ENCODE measurements at places on chromosomes 7 and 10. TPM values are rescaled to one million over a fixed set of nuclear protein-coding genes. Genes with fewer than 3 reads are reported as not detected.

DNA sequence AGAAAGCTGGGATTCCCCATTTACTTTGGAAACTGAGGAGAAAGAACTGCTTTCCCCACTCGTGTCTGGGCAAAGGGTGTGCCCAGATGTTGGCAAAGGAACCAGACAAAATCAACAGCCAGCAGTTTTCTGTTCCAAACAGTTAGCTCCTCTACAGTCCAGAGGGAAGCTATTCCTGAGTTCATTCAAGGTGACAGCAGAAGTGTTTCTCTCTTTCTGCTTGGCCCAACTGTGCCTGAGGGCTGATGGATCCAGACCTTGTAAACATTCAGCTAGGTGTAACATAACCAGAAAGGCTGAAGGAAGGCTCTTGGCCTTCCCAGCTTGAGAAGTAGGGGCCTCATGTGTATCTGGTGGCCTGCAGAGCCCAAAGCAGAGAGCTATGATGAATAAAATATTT lies 7.0 kb upstream of the ALDH18A1 start:
- no peak for DNase-seq

GRCh38 chr7:98024075-98024474 lies 34.1 kb upstream of the OCM2 start:
- no peak for DNase-seq

Gene ANLN
- not detected for polyA plus RNA-seq

DNA sequence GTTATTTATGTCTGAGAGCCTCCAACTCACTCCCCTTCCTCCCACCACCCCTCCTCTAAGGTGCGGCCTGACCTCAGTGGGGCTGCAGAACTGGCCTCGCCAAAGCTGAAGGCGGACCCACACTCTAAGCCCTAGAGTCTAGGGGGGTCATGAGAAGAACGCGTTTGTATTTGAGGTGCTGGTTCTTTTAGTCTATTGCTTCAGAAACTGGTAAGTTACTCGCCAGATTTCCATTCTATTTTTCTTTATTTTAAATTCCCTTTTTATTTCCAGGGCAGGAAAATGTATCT lies 357.5 kb downstream of the DNAJB6 start:
- no peak for DNase-seq

DNA sequence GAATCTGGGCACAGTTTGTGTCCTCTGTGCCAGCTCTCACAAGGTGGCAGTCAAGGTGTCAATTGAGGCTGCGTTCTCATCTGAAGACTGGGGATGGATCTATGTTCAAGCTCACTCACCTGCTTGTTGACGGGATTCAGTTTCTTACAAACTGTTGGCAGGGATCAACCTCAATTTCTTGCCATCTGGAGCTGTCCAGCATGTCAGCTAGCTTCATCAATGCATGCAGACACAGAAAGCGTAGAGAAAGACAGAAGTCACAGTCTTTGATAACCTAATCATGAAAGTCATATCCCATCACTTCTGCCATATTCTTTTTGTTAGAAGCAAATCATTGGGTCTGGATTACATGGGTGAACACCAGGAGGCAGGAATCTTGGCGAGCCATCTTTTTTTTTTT lies 32.0 kb upstream of the WAPL start:
- DNase-seq: no peak

- peak; percentile 23 for DNase-seq
Measured at GRCh38 chr7:16891338-16891737, 9.6 kb upstream of the AGR3 start.

- no peak for DNase-seq
Measured at GRCh38 chr10:86632009-86632800, 22.1 kb upstream of the OPN4 start.

DNA sequence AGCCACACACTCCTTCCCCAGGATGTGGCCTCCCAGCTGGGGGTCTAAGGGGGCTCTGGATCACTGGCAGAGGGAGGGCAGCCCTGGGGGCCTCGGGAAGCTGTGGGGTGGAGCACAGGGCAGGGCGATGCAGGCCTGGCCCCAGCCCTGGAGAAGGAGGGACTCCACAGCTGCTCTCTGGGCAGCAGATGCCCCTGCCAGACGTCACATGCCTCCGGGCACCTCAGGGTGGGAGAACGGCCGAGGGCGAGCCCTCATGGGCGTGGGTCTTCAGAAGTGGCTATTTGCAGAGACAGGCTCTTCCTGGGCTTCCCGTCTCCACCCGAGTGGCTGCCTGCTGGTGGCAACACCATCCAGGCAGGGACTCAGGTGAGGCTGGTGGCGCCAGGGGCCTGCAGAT lies 16.0 kb upstream of the ADGRA1 start:
- DNase-seq: no peak

DNA sequence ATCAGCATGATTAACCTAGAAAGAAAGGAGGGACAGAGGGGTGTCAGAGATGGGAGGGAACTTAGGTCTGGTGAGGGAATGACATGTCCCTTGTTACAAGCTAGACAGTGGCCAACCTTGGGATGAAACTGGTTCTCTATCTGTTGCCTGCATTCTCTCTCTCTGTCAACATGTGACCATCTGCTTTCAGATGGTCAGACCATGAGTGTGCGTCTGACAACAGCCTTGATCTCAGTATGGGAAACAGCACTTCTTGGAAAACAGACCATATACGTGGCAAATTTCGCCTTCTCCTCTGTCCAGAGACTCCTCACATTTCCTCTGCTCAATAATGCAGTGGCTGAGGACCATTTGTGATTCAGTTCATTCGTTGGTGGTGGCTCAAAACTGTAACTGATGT lies 845.9 kb downstream of the TYW1 start:
- no peak for DNase-seq

DNA sequence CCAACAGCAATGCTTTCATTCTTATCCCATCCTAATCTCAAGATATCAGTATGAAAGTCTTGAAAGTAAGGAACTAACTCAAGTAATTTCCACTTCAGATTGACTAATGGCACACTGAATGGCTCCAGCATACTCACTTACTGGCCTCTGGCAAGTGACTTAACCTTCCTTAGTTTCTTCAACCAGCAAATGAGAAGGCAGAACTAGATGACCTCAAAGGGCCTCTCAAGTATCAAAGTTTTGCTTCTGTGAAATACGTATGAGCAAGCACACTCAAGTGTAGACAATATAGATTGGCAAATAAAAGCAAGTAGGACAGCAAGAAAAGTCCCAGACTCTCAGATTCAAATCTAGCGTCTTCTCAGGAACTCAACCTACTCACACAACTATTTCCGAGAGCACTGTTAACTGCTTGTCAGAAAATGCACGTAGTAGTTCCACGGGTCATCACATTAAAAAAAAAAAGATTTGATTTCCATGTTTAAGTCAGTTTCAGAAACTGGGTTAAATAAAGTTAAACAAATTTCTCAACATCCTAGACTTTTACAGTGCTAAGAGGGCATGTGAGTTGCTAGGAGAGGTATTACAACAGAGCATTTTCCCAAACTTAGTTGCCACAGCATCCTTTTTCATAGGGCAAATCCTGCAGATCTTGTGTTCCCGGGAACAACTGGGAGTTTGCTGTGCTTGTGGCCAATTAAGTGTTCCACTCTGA lies 276.9 kb upstream of the KLF14 start:
- DNase-seq: no peak

Gene C7orf25
- 0.69 TPM for polyA plus RNA-seq

Gene TWNK
- polyA plus RNA-seq: 13.3 TPM
